Activated CD4-positive, alpha-beta T cell treated with anti-CD3 and anti-CD28 coated beads, Interleukin-2, Interleukin-4, amounts not matched to agents 100 ng/mL and 50 ng/mL, durations not matched to agents 16 hours and 8 hours (primary cell): ENCODE measurements at places on chromosomes 4 and X.

- no peak for DNase-seq
Observed at GRCh38 chrX:44042751-44043150, 69.6 kb upstream of the NDP start.

DNA sequence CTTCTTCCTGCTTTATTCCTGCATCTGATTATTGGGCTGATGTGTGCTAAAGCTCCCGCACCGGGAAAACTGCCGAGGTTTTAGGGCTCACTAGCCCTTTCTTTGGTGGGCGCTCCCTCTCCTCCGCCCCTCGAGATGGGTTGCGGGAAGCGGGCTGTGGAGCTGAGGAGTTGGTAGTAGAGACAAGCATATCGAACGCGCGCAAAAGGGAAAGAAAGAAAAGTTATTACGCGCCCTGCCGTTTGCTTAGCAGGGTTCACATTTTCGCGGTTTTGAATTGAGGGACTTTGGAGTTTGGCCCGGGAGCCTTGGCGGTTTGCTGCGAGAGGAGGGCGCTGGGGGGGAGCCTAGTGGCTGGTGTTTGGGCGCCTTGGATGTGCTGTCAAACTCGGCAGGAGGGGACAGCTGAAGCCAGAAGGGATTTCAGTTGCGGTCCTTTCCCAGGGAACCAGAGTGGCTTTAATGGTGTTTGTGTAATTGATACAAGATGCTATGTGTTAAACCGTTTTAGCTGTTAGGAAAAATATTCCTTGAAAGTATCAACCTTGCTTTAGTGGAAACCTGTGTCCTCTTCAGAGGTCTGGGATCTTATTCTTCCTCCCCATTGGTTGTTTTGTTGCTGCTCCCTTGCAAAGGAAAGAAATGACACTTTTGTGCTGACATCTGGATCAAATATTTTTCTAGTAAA lies 1.1 kb downstream of the GAB1 start:
- DNase-seq = no peak

DNA sequence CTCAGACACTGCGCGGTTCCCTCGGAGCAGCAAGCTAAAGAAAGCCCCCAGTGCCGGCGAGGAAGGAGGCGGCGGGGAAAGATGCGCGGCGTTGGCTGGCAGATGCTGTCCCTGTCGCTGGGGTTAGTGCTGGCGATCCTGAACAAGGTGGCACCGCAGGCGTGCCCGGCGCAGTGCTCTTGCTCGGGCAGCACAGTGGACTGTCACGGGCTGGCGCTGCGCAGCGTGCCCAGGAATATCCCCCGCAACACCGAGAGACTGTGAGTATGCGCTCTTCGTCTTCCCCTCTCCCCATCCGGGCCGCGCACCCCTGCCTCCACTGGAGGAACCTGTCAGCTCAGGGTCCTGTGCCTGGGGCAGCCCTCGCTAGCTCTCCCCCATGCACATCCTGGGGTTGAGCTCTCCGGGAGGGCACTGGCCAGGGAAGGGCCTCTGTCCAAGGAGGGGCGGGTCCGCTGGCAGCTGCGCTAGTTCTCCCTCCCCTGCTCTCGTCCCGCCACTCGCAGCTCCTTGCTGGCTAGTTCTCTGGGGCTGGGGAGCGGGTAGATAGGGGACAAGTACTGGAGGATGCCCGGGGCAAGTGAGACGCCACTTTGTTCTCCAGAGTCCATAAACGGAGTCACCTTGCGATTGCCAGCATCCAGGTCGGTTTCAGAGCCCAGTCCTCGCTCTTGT lies 2.2 kb downstream of the SLIT2 start:
- DNase-seq = no peak

GRCh38 chr4:116952530-116953136 lies 132.7 kb downstream of the TRAM1L1 start:
- no peak for DNase-seq

DNA sequence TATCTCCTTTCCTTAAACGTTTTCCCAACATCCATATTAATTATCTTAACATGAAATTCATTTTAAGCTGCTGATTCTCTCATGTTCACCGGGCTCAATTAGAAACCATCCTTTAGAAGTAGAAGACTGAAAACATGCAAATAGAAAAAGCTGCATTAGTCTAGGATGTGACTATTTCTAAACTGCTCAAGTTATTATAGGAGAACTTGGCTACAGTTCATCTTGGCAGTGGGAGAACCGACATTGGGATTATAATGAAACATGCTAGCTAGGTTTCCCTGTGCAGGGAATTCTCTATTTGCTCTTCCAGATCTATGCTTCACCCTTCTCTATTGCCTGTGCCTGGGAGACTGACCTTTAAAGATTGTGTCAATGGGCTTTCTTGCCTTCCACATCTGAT lies 151.0 kb upstream of the PPARGC1A start:
- no peak for DNase-seq

GRCh38 chr4:106869551-106869950 lies 166.6 kb downstream of the DKK2 start:
- DNase-seq = no peak

- DNase-seq = peak; percentile 27
Observed at GRCh38 chrX:117002981-117003380, 540.2 kb upstream of the CT83 start.

GRCh38 chr4:61994036-61994435 lies 793.9 kb downstream of the ADGRL3 start:
- DNase-seq = no peak

DNA sequence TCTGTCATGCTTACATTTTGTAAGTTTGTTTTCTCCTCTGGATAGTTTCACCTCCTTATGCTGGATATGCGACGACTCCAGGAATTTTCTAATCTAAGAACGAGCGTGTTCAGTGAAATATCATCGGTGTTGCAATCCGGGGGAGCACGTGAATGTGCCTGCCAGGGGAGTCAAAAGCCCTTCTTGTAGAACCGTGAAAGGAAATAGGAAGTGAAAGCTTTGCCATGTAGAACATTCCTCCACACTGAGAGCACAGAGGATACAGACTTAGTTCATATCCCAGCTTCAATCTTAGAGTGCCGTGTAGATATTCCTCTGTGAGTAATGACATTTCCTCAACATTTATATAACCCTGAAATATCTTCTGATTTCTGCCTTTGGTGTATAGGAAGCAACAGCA lies 121.2 kb downstream of the VEGFC start:
- DNase-seq = no peak

DNA sequence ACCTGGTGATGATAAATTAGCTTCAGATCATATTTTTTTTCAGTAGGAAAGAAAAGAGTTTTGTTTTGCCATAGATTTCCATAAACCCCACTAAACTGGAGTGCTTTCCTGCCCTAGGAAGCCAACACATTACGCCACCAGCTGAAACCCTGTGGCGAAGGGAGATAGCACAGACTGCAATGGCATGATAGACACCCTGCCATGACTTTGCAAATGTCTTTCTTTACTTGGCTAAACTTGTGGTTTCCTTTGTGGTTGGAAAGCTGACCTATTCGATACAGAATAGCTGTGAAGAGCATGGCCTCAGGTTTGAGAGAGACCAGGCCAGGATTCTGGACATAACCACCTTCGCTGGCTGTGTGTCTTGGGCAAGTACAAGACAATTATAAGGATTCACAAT lies 19.1 kb downstream of the MFAP3L start:
- no peak for DNase-seq

GRCh38 chrX:140672840-140673731 lies 36.5 kb upstream of the LINC00632 start:
- DNase-seq = no peak

DNA sequence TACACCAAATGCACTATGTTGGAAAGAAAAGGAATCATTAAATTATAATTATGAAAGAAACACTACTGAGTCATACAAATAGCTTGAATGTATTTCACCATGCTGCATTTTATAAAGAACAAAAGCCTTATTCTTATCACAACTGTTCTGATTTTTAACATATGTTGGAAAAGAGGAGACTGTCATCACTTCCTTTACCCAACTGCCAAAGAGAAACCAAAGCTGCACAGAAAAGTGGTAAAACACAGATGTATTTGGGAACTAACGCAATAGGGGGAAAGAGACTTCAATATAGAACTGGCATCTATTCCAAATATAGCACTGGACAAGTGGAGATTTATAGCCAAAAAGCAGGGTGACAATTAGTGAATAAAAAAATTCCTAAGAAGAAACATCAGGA lies 181.0 kb downstream of the SPANXN3 start:
- DNase-seq = no peak

- DNase-seq = peak; percentile 13
Observed at GRCh38 chrX:25067271-25068172, 51.8 kb upstream of the ARX start.

DNA sequence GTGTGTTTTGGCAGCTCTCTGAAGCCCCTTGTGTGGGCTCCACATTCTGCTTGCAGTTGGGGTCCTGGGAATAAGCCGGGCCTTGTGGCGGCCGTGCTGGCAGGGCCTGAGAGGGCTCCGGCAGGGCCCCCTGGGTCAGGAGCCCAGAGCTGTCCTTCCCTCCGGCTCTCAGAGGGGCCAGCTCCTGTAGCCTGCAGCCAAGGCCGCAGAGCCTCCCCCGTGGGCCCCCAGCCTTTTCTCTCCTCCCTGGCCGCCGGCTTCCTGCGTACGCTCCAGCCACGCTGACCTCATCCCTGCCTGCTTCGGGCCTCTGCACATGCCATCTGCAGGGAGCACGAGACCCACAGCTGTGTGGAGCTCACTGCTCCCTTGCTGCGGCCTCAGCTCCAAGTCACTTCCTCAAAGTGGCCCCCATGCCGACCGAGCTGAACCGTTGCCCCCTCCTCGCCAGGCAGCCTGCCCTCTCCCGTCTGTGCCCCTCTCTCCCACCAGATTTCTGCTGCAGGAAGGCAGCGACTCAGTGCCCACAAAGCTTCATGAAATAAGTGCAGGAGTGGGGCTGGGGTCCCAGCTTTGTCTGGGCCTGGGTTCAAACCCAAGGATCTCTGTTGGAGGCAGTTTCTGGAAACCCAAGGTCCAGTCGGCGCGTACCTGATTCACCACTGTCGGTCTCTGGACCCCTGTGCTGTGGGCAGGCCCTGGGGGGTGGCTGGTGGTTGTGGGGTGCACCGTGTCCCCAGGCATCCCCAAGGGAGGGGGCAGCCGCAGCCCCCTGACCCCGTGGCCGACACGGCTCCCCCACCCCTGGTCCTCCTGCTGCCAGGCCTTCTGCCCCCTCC lies 57.1 kb upstream of the NKX1-1 start:
- no peak for DNase-seq

DNA sequence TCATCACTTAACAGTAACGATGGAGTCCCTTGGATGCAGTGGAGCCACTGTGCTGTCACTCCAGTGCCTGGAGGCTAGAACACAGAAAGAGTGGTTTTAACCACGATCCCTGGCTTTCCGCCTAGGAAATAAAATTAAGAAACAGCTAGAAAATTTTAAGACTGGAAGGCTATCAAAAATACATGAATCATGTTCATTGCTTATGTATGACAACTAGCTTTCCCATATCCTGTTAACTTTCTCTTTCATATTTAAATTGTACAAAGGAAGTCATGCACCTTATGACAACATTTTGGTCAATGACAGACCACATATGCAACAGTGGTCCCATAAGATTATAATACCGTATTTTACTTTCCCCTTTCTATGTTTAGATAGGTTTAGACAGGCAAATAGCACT lies 115.1 kb downstream of the GALNTL6 start:
- DNase-seq = no peak
